Aorta (tissue), 5 donors: ENCODE measurements at places on chromosomes 6 and 20. TPM values are rescaled to one million over a fixed set of nuclear protein-coding genes. Genes with fewer than 3 reads are reported as not detected.

- DNase-seq = no peak
Observed at GRCh38 chr6:42380228-42380979, 71.3 kb downstream of the TRERF1 start.

Gene ARFGEF3
- total RNA-seq = 2.5 TPM

DNA sequence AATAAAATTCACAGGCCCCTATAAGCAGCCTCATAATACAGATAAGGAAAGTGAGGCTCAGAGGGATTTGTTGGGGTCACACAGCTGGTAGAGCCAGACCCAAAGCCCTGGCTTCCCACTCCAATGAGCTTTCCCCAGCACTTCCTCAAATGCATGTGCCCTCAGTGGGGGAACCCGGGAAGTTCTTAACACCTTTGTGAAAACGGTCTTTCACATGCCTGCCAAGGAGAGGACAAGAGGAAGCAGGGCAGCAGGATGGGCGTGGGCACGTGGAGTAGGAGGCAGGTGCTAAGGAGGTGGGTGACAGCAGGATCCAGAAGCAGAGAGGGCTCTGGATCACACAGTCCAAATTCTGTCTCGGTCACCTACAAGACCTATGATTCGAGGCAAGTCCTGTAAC lies 598 bp downstream of the PI16 start:
- peak; percentile 28 for DNase-seq

Gene BIRC7
- total RNA-seq = not detected

- DNase-seq = no peak
Observed at GRCh38 chr6:126548300-126548699, 208.4 kb downstream of the CENPW start.

DNA sequence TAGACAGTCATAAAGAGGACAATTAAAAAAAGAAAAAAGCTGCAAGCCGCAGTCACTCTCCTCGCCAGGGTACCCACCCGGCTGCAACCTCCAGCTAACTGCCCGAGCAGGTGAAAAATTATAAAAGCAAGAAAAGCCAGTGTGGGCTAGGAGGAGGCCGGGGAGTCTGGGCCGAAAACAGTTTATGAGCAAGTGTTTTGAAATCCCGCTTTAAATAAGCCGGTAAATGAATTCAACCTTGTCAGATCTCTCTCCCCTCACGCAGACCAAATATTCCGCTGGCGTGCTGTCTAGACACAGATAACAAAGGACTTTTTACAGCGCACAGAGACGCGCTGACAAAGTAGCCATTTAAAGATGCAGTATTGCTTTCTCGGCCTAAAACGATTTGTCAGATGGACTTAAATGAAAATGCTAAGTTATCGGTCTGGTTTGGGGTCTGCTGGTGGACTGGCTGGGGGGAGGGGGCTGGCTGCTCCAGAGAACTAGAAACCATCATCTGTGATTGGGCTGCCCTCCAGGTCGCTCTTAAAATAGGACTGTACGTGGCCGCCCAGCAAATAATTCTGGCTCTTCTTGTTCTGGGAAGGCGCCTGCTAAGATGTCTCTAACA lies 24.6 kb downstream of the PMEPA1 start:
- no peak for DNase-seq

- no peak for DNase-seq
Observed at GRCh38 chr20:59453759-59454560, 150.4 kb upstream of the PHACTR3 start.

- no peak for DNase-seq
Observed at GRCh38 chr6:108453601-108454185, 107.0 kb upstream of the FOXO3 start.

Gene PRRT1
- 3.6 TPM for total RNA-seq

Gene RSPH3
- total RNA-seq = 4.9 TPM

Gene UFL1
- total RNA-seq = 26.9 TPM

DNA sequence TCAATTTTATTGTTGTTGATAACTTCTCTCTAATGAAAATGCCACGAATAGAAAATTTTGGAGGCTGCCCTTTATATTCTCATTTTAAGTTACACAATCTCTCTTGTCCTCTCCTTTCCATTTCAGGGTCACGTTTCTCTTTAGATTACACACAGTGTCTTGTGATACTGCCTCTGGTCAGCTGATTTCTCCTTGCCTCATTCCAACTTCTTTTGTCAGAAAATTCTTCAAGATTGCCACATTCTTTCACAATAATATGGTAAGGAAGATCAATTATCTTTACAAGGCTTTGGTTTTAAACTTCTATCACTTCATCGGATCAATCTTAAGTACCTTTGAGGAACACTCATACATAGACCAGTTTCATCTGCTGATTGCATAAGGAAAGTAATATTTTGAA lies 370.3 kb downstream of the RFPL4B start:
- DNase-seq = no peak

GRCh38 chr6:105313211-105313610 lies 89.7 kb downstream of the PREP start:
- DNase-seq = no peak

DNA sequence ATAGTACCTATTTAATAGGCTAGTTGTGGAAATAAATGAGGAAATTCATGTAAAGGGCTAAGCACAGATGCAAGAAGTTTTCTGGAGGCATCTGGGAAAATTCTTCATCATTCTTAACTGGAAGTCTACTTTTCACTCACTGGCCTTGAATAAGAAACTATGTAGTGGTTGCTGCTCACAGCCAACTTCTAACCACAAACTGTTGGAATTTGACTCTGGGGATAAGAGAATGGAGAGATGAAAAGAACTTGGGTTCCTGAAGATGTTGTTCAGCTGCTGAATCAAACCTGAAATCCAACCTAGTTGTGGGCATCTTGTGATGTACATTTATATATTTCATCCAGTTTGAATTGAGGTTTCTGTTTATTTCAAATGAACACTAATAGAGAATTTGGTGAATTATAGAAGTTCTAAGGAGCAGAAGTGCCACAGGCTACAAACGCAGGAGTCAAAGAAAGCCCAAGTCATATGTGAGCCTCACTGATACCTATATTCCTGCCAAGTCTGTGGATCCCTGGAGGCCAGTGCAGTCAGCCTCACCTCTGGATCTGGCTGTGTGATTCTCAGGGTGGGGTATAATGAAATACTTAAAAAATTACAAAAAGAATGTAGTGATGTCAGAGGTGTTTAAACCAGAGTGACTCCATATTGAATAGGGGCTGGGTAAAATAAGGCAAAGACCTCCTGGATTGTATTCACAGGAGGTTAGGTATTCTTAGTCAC lies 18.7 kb upstream of the MEI4 start:
- no peak for DNase-seq

DNA sequence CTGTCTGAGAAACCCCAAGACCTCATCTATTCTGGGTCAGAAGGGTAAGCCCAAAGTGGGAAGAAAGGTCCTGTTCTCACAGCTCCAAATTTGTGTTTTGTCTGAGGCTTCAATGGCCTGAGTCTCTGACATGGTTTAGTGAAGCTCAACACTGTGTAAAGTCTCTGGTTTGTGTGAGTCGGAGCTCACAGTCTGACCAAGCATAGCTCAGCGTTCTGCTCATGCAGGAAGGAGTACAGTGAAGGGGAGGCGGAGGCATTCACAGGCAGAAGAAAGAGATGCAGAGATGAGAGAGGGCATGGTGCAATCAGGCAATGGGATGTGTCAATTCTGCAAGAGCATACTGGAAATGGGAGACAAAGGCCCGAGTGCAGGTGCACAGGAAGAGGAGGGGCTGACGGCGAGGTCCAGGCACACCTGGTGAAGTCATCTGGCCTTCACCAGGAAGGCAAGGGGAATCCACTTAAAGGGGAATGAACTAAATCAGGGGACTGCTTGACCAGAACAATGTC lies 463.0 kb upstream of the AGPAT4 start:
- no peak for DNase-seq

GRCh38 chr6:129857838-129858237 lies 3.3 kb downstream of the TMEM244 start:
- DNase-seq = no peak

DNA sequence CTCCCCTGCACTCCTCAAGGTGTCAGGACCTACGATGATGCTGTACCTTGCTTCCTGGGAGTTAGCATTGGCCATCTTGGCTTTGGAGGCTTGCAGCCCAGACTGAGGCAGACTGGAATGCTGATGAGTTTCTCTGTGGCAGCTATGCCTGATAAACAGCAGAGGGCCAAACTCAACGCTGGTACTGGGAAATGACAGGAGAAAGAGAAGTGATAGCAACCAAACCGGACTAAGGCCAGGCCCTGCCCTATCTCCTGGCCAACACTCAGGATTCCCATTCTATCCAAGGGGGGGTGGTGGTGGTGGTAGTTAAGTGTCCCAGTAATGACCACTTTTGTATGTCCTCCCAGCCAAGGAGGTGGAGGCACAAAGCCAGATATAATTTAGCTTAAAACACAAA lies 90.0 kb upstream of the DTNBP1 start:
- no peak for DNase-seq

Gene IRF4
- total RNA-seq = 3.8 TPM

Gene TPD52L2
- total RNA-seq = 91.2 TPM

Gene C6orf118
- total RNA-seq = not detected

- DNase-seq = no peak
Observed at GRCh38 chr20:34282041-34282440, 21.1 kb downstream of the AHCY start.

- peak; percentile 87 for DNase-seq
Observed at GRCh38 chr6:32968867-32969684, 682 bp downstream of the BRD2 start.

DNA sequence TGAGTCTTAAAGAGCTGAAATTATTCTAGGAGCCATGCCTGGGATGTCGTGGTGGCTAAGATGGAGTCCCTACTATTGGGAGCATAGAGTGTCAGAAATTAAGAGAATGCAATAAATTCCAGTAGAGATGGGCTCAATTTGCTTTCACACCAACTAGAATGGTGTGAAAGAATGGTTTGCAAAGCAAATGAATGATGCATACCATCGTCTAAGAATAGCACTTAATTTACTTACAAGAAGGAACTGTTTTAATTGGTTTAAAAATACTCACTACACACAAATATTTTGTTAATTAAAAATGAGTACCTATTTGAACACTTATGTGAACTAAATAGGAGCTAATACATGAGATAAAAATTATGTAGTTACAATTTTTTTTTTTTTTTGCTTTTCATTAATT lies 132.6 kb downstream of the GMPR start:
- DNase-seq = no peak

Gene TGM3
- not detected for total RNA-seq
